Progenitor cell of endocrine pancreas (in vitro differentiated cells): ENCODE measurements at places on chromosomes 12 and 14.

DNA sequence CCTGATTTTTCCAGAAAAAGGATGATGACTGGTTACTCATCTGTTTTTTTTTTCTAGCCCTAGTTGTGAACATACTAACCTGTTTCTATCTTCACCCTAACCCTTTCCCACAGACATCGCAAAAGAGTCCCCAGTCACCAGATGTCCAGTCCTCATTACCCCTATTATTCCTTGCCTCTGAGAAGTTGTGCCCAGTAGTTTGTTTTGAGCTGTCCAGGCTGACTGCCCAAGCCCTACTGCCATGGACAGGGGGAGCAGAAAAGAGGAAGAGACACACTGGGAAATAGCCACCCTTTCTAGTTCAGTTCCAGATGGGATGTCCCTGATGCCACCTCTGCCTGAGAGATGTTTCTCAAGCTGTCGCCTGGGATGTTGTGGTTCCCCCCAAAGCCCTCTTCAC lies 13.8 kb upstream of the CELA1 start:
- DNase-seq: no peak

DNA sequence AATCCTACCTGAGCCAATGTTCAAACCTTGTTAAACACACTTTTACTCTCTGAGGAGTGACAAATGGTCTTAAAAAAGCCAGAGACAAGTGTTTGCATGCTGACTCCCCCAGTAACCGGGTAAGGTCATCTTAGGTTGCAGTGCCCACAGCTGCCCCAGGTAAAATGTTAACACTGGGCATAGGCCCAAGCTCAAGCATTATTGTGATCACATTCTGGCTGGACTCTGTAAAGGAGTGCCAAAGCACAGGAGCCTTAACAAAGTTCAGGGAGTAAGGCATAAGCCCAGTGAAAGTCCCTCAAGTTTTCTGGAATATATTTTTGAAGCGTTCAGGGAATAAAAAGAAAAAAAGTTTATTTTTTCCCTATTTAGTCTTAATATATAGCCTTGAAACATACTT lies 8.6 kb downstream of the EDDM3A start:
- no peak for DNase-seq

DNA sequence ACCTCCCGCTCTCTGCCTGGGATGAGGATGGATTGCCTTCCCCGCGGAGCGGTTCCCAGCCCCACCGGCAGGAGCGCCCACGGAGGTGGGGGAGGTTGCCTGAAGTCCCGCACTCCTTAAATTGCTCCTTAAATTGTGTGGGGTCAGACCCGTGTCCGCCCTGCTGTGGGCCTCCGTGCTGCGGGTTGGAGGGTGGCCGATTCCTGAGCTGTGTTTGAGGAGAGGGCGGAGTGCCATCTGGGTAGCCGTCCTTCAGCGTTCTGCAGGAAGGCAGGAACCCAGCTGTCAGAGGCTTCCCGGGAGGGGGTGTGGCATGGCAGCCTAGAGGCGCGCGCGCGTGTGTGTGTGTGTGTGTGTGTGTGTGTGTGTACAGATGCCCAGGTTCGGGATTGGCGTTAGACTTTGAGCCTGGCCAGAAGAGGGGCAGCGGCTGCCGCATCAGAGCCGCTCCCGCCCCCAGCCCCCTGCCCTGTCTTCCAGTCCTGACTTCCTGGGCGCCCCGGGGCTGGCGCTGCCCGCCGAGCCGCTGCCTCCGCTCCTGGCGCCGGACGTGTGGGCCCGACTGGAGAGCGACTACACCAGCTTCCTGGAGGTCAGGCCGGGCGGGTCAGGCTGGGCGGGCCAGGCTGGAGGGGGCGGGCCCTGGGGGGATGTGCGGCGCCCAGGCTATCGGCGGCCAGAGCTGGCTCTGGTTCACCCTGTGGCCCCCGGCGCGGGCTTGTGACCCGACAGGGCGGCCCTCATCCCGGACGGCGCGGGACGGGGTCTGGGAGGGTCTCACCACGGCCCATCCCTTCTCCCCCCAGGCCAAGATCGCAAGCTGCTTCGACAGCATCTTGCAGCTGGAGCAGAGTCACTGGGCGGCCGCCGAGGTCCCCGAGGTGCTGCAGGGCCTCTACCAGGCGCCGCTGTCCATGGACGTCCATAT lies 9.2 kb downstream of the EXOC3L4 start:
- DNase-seq: no peak

- no peak for DNase-seq
Measured at GRCh38 chr12:117889098-117889497, 79.7 kb downstream of the KSR2 start.

- peak; percentile 57 for DNase-seq
Measured at GRCh38 chr12:7162691-7163114, 26.8 kb upstream of the PEX5 start.

GRCh38 chr12:101172316-101172715 lies 37.7 kb downstream of the SLC5A8 start:
- DNase-seq: no peak

DNA sequence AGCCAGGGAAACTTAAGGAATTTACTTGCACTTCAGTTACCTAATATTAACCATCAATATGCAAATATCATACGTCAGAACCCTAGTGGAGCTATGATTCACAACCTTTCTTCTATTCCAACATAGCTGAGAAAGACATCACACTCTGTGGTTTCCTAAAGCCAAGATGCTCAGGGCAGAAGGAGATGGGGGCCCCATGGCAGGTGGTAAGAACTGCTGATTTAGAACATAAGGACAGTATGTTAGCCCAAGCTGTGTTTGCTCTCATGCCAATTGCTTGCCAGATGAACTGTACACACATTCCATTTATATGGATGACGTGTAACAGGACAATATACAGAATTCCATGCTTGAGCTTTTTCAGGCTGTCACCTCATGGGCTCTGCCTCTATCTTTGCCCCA lies 34.6 kb downstream of the HECTD4 start:
- DNase-seq: no peak

- no peak for DNase-seq
Measured at GRCh38 chr14:101047326-101047725, 143.8 kb upstream of the RTL1 start.

DNA sequence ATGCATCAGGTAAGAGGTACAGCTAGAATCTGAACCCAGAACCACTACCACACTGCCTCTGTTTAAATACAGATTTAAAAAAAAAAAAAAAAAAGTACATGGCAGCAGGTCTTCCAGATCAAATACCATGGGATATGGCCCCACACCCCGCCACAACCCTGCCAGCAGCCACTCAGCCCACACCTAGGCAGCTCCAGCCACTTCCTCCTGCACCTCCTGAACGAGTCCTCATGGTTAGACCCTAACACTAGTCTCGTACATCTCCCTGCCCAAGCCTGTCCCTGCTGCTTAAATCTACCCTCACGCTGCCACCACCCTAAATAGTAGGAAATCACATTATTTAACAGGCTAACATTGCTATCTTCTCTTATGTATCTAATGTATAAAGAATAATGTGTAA lies 12.6 kb downstream of the SETD3 start:
- DNase-seq: no peak

- DNase-seq: no peak
Measured at GRCh38 chr12:95411466-95411865, 62.5 kb upstream of the METAP2 start.
